Activated CD4-positive, alpha-beta T cell treated with anti-CD3 and anti-CD28 coated beads, Interleukin-2, amount 50 U/mL, for 4 hours (primary cell): ENCODE measurements at places on chromosomes 5 and 9.
A peak's percentile ranks its signal among the peaks of the same experiment; 100 is the strongest.

- no peak for DNase-seq
Measured at GRCh38 chr9:92978345-92978875, 31.1 kb downstream of the FGD3 start.

DNA sequence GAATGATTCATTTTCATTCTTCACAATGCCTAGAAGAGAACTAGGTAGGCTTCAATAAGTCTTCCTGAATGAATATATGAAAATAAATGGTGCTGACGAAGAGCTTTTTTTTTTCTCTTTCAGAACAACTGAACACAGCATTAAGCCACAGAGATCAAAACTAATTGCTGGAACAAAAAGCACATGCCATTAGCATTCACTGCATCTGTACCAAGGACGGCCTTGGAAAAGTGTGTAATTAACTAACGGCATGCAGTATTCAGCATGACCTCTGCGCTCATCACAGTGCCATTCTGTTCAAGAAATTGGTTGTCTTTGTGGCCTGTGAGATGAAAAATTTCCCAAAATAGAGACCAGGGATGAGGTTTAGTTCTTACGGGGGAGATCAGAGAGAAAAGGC lies 99.3 kb downstream of the NUDT12 start:
- no peak for DNase-seq

DNA sequence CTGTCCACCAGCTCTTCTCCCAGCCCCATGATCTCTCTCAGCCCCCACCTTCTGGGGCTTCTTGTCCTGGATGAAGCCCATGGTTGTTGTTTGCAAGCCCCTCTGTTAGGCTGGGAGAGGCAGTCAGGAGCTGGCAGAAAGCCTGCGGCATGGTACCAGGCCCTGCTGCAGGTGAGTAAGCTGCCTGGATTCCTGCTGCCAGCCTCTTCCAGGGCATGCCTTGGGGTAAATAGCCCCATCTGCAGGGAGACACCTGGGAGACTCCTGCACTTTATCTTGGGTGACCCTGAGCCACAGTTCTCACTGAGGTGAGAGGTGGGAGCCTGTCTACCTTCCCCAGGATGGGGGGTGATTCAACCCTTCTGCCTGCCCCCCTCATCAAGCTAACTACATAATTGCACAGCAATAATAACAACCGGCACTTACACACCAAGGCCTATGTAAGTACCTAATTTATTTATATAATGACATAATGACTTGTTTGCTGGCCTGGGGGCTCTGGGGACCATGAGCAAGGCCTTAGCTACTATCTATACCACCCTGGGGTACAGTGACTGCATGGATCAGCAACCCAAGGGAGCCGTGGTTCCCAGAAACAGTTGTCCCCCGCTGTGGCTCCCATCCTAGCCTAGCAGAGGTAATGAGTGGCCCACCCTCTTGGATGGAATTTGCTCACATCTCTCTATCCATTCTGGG lies 116.0 kb downstream of the PSD2 start:
- DNase-seq, result no peak

GRCh38 chr5:153153086-153153485 lies 337.4 kb upstream of the GRIA1 start:
- DNase-seq, result no peak

DNA sequence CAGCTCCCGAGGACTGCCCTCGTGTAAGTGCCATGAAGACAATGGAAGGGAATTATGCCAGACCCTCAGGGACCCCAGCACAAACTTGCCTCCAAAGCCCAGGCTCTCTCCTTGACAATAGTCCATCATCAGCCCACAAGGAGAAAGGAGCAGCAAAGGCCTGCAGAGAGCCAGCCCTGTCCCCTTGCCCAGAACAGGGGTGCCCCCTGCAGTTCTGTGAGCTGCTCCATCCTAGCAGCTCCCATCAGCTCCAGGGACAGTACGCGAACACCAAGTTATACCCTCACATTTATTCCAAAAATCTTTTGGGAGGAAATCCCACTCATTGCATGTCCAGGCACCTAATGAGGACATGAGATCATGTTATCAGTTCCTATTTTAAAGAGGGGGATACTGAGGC lies 11.1 kb downstream of the BARX1 start:
- DNase-seq, result no peak

DNA sequence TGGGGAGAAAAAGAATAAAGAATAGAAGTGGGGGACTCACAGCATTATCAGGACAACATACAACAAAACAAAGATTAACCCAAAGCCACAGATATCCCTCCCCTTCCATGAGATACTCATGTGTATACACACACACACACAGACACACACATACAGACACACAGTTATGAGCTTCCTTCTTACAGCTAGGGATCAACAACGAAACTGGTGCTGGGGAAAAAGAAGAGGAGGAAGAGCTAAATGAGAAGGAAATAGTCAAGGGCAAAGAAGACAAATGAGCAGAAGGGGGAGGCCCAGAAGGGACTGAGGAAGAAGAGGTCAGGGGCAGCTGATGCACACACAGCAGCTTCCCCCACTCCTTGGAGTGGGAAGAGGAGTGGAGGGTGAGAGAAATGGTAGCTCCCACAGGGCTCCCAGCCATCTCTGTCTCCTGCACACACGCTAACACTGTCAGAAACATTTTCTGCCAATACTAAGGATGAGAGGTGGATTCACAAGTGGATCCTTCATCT lies 66.2 kb downstream of the SIL1 start:
- no peak for DNase-seq

DNA sequence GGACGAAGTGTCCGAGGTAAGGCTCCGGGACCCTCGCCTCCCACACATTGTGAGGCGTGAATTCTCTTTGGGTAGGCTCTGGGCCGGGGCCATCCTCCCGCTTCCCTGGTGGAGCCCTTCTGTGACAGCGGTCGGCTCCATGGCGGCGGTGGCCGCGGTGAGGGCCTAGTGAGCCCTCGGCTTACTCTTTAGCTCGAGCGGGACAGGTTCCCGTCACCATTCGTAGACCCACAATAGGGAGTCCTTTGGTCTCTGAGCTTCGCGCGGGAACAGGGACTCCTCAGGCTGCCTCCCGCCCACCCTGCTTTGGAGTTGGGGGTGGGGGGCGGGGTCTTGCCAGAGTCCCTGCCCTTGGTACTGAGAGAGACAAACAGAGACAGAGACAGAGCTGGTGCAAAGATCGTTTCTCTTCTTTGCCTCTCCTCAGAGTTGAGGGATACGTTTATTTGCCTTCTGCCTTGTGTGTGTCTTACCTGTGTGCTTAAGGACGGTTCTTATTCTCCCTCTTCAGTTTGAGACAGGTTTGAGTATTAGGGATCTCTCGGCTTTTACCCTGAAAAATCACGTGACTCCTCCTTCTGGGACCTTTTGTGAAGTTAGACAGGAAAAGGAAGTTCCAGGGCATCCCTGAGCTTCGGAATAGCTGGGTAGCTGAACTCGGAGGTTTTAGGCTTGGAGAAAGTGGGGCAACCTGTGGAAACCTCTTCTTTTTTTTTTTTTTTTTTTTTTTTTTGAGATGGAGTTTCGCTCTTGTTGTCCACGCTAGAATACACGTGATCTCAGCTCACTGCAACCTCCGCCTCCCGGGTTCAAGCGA lies 833 bp downstream of the ANKHD1 start:
- peak; percentile 42 for DNase-seq

DNA sequence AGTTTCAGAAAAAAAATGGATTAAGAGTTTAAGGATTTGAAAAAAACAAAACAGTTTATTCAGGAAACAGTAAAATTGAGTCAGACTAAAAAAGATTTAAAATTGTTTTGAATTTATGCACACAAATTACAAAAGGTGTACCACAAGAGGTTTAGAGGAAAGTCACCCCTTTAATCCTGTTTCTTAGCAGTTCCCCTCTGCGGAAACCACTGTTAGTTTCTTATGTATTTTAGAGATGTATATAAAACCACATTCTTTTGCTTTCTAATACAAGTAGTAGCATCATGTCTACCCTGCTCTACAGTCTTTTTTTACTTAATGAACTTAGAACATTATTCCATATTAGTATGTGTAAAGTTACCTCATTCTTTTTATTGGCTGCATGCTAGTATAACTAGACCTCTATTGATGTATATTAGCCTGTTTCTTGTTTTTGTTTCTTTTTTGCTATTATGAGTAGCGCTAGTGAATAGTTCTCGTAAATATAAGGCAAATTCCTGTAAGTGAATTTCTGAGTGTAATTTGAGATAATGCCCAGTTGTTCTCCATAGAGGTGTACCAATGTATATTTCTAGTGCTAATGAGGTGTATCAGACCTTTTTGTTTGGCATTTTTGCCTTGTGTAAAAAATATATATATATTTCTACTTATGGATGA lies 20.0 kb downstream of the GPBP1 start:
- no peak for DNase-seq

DNA sequence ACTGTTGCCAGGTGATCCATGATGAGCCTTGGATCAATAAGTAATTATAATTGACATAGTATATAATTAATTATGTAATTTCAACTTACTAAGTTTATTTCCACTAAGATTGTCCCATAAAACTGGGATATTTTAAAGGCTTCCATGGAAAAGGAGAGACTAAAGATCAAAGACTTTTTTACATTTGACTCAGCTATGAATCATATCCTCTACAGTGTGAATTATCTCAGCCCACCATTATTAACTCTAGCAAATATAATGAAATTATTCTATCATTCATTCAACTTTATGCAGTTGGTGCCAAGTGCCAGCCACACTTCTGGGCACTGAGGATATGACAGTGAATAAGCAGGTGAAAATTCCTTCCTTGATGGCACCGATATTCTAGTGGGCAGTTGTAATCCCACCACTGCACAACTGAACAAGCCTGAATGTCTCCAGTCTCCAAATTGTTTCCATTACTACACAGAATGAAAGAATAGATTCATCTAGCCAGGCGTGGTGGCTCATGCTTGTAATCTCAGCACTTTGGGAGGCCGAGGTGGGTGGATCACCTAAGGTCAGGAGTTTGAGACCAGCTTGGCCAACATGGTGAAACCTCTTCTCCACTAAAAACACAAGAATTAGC lies 21.9 kb upstream of the TXN start:
- DNase-seq, result no peak

GRCh38 chr5:111076091-111076490 lies 4.6 kb downstream of the TSLP start:
- DNase-seq, result no peak

- no peak for DNase-seq
Measured at GRCh38 chr9:134061019-134061687, 6.7 kb downstream of the BRD3 start.

GRCh38 chr9:86202338-86202882 lies 57.0 kb downstream of the C9orf153 start:
- peak; percentile 6 for DNase-seq

DNA sequence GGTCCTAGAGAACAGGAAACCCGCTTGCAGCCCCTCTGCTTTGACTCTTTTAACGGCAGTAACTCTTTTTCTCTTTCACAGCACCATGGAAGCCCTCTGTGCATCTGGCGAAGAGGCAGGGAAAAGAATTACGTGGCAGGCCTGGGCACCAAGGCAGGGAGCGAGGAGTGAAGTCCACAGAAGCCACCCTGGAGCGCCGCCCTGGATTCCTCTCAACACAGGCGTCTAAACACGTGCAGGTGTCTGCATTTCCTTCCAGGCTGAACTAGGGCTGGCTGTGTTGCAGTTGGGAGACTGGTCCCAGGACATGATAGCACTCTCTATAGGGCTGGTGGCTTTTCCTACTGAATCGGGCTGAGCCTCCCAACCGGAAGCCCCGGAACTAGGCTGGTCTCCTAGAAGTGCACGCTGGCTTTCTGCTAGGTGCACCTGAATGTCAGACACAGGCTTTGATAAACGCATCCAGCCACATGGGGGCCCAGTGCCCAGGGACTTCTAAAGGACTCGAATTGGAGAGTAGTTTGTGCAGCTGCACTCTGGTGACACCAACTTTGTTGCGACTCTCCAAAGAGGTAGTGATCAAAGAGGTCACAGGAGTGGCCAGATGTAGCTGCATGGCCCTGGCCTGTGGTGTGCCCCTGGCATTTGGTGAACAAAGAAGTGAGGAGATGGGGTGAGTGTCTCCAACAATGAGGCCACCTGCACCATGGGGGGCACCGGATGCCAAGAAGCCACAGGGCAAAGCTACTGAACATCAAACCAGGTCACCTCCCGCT lies 54.5 kb downstream of the AK8 start:
- DNase-seq, result no peak

GRCh38 chr9:95640336-95640735 lies 123.6 kb upstream of the PTCH1 start:
- no peak for DNase-seq

- DNase-seq, result no peak
Measured at GRCh38 chr5:157610990-157611389, 35.4 kb upstream of the ADAM19 start.

GRCh38 chr9:97980918-97981845 lies 2.0 kb upstream of the ANP32B start:
- no peak for DNase-seq

GRCh38 chr5:4023091-4023752 lies 427.6 kb downstream of the IRX1 start:
- DNase-seq, result no peak

DNA sequence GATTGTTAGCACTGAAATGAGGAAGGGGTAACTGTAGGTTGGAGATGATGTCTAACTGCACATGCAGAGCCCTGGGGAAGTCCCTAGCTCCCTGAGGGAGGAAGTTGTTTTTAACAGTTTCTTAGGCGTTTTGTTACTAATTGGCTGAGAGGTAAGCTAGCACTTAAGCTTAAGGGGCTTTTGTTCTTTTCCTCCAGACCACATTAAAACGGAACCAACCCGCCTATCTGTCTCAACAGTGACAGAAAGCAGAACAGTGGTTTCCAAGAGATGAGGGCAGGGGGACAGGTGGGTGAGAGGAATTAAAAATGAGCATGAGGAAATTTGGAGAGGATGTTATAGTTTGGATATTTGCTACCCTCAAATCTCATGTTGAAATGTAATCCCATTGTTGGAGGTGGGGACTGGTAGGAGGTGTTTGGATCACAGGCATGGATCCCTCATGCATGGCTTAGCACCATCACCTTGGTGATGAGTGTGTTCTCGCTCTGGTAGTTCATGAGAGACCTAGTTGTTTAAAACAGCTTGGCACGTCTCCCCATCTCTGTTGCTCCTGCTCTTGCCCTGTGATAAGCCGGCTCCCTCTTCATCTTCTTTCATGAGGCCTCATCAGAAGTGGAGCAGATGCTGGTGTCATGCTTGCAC lies 38.9 kb downstream of the LYRM7 start:
- peak; percentile 15 for DNase-seq

GRCh38 chr5:142248853-142249462 lies 75.9 kb downstream of the SPRY4 start:
- DNase-seq, result no peak

- DNase-seq, result no peak
Measured at GRCh38 chr5:159804121-159804520, 112.2 kb upstream of the ADRA1B start.

GRCh38 chr9:82082563-82082962 lies 94.0 kb downstream of the SPATA31D1 start:
- DNase-seq, result no peak

GRCh38 chr9:129173296-129174101 lies 4.6 kb downstream of the IER5L start:
- DNase-seq, result no peak

- no peak for DNase-seq
Measured at GRCh38 chr9:76218886-76219445, 175.3 kb downstream of the RFK start.

- no peak for DNase-seq
Measured at GRCh38 chr5:23330726-23331125, 176.7 kb upstream of the PRDM9 start.
